ENCODE measurements at places on chromosomes 4 and X.

DNA sequence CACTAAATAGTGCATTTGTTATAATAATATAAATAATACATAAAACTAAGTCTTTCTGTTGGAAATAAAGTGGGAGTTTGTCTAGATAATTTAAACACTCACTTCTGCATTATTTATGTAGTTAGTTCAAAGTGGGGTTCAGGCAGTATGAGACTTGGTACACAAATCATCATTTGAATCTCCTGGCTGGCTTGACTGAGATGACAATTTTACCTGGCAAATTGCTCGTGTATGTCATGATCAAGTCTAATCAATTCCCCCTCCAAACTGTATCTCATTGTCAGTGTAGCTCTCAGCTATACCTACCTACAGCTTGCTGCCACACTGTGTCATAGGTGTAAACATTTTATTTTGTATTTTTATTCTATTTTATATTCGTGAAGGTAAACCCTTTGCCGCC, 563.4 kb upstream of the TENM3 start:
- no peak for DNase-seq

GRCh38 chr4:10180927-10181744, 64.5 kb upstream of the WDR1 start:
- DNase-seq, result peak; percentile 37

GRCh38 chr4:139560406-139561104, 4.5 kb upstream of the SETD7 start:
- no peak for DNase-seq

DNA sequence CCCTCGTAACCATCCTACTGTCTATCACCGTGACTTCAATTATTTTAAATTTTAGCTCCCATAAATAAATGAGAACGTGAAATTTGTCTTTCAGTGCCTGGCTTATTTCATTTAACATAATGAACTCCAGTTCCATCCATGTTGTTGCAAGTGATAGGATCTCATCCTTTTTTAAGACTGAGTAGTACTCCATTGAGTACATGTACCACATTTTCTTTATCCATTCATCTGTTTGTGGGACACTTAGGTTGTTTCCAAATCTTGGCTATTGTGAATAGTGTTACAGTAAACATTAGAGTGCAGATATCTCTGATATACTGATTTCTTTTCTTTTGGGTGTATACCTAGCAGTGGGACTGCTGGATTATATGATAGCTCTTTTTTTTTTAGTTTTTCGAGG, 32.8 kb downstream of the OCIAD1 start:
- no peak for DNase-seq

- no peak for DNase-seq
These were observed 114.0 kb downstream of the ZAR1 start for GRCh38 chr4:48604041-48604440.

DNA sequence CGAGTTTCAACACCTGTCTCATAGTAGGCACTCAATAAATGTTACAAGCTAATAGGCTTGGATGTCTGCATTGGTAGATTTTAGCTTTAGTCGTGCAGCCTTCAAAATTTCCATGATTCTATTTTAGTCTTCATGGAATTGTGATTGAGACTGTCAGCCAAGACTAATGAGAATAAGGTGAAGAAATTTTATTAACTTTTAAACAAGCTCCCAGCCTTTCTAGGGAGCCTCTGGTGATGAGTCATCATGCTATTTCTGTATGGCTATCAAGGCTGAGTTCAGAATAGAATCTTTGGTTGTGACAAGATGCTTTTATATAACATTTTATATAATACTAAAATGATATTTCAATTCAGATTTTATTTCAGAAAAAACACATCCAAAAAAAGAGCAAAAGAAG, 685.8 kb downstream of the GABRG1 start:
- DNase-seq, result no peak

DNA sequence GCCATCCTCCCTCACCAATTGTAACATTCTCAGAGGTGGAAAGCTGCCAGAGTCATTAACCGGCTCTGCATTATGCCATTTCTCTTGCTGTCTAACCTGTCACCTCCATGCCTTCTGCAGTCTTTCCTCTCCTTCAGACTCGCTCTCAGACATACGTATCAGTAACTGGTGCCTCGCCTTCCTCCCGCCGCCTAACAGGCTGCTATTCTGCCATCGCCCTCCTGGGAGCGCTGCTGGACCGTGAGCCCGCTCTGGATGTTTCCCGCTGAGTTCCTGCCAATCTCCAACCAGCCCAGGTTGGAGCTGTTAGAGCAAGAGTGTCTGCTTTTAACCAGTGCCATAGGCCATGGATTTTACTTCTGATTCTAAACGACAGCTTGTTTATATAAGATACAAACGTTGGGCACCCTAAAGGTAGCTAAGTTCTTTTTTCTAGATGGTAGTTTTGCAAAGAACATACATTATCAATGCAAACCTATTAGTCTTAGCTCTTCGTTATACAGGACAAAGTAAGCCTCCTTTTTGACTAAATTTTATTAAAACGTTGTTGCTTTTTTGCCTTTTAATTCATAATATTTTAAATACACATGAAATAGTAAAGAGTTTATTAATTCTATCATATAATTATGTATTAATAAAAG, 59.5 kb upstream of the NEIL3 start:
- no peak for DNase-seq

- DNase-seq, result no peak
These were observed 119.2 kb downstream of the SCLT1 start for GRCh38 chr4:128974136-128974581.

DNA sequence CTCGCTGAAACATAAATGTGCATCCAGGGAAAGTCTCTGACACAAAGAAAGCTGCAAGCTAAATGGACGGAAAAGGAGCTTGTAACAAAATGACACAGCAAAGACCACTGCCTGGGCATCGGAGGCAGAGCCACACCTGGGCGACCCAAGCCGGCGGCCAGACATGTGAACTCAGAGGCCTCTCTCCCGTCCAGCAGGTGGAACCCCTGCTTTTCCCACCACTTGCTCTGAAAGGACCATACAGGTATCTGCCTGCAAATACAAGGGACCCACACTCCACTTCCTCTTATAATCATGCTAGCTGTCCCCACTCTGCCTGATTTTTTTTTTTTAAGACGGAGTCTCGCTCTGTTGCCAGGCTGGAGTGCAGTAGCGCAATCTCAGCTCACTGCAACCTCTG, 12.0 kb downstream of the CPLX1 start:
- no peak for DNase-seq

Data from MM.1S (cell line).